WERI-Rb-1 (cell line): ENCODE measurements at places on chromosomes 2 and 18.

- DNase-seq: peak; percentile 74
These were observed 16.2 kb upstream of the ARL4C start for GRCh38 chr2:234512884-234513669.

GRCh38 chr2:239870863-239871262, 154.3 kb downstream of the NDUFA10 start:
- no peak for DNase-seq

GRCh38 chr2:195318440-195319111, 338.4 kb upstream of the SLC39A10 start:
- peak; percentile 27 for DNase-seq

DNA sequence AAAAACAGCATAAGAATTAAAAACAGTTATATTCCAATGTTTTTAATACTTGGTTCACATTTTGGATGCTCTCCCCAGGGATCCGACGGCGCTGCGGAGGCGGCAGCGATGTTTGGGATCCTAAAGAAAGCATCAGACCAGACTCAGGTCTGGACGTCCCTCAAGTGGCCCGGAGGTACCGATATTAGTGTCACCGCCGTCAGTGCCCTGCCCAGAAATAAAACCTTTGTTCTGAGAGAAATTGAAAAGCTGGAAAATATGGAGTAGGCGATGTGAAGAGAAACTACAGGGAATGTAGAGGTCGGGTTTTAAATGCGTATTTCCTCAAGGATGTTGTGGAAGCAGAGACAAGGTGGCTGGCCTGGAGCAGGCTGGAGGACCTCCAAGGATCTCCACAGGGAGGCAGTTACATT, 683 bp upstream of the TBC1D8 start:
- no peak for DNase-seq

GRCh38 chr2:77664491-77664890, 142.3 kb upstream of the LRRTM4 start:
- DNase-seq: no peak

DNA sequence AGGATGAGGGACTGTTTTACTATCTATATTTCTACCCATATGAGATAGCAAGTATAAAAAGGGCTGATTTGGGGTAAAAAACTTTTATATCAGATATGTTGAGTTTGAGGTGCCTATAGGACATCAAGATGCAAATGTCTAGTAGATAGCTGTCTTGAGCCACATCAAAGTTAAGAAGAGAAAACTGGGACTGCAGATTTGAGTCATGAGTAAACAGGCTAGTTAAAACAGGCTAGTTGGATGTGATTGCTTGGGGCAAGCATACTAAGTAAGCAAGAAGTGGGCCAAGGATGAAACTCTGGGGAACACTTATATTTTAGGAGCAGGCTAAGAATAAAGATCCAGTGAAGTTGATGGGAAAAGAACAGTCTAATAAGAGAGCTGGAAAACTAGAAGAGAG, 2.8 kb upstream of the SCRN3 start:
- no peak for DNase-seq

GRCh38 chr2:1822341-1822740, 78.0 kb upstream of the PXDN start:
- DNase-seq: no peak

- no peak for DNase-seq
These were observed 95.1 kb upstream of the NT5C1B start for GRCh38 chr2:18684206-18685038.

DNA sequence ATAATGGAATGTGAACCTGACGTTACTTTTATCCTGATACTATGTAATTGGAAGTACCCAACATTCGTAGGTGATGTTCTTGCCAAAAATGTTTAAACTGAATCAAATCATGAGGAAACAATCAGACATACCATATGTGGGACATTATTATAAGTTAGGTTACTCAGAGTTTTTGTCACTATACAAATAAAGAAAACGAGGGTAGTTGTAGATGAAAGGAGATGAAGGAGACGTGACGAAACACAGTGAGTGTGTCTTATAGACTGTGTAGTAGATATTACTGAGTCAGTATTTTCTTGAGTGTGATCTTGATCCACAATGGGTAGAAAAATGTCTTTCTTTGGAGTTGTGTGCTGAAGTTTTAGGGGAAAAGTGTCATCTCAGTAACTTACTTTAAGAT, 176.8 kb downstream of the ZNF407 start:
- DNase-seq: no peak

- DNase-seq: no peak
These were observed 82.4 kb downstream of the MTCL1 start for GRCh38 chr18:8787794-8788193.

DNA sequence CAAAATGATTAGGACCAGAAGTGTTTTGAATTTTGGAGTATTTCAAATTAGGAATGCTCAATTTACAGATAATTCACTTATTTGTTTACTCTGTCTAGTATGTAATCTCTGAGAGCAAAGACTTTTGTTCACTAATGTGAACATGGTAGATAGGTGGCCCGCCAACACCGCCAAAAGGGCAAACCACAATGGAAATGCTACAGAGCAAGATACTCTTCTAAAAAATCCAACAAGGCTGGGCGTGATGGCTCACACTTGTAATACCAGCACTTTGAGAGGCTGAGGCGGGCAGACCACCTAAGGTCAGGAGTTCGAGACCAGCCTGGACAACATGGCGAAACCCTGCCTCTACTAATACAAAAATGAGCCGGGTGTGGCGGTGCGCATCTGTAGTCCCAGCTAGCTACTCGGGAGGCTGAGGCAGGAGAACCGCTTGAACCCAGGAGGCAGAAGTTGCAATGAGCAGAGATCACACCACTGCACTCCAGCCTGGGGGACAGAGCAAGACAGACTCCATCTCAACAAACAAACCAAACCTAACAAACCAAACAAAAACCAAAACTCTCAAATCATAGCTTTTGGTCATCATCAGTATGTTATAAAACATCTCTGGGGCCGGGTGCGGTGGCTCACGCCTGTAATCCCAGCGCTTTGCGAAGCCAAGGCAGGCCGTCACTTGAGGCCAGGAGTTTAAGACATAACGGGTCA, 2.4 kb downstream of the CCT4 start:
- DNase-seq: no peak

- peak; percentile 41 for DNase-seq
These were observed at the start of gene SOCS6 for GRCh38 chr18:70288851-70289328. SOCS6 (plus strand) TSS chr18:70289045; CDS start chr18:70324669, 35,624 bp downstream.

- no peak for DNase-seq
These were observed 32.4 kb downstream of the ASB1 start for GRCh38 chr2:238459081-238459629.

DNA sequence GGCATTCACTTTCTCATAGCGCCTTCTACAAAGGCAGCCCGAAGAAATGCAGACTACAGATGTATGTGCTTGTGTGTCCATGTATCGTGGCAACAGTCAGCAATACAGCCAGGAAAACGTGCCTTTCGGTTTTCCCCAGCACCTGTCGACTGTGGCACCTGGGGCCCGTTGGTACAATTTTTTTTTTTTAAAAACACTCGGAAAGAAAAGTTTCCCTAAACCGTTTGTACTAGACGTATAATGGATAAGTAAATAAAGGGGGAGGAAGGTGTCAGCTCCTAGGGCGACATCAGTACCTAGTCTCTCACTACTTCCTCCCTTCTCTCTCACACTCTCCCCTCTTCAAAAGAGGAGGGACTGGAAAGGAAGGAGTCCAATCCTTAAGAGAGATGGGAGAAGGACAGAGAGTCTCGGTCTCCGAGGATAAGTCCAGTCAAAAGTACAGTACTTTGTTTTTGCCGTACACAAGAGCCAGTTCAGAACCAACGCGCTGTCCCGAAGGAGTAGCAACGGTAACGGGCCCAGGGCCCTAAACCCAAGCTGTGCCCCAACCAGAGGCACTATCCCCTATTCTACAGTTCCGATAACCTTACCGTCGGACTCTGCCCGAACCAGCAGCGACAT, 759 bp downstream of the PPP4R3B start:
- DNase-seq: no peak
